ENCODE measurements at places on chromosomes 4 and X. TPM values are rescaled to one million over a fixed set of nuclear protein-coding genes. Genes with fewer than 3 reads are reported as not detected.
A peak's percentile ranks its signal among the peaks of the same experiment; 100 is the strongest.

GRCh38 chr4:165905405-165906027, 32.5 kb downstream of the TLL1 start:
- no peak overlapping the region for H3K4me3 ChIP-seq
- no peaks in the 10 kb centered on the region for H3K4me1 ChIP-seq

GRCh38 chr4:41204400-41204978, 9.9 kb downstream of the APBB2 start:
- no peak overlapping the region for H3K27ac ChIP-seq
- H3K4me1 ChIP-seq, result peaks cover 2% of the 10 kb centered on the region
- no peaks in the 10 kb centered on the region for H3K36me3 ChIP-seq
- DNase-seq, result no peak
- H3K27me3 ChIP-seq, result peaks cover 45% of the 10 kb centered on the region

GRCh38 chr4:154686838-154687237, 57.0 kb upstream of the LRAT start:
- no peak overlapping the region for H3K4me3 ChIP-seq
- no peak overlapping the region for H3K27ac ChIP-seq
- H3K36me3 ChIP-seq, result no peaks in the 10 kb centered on the region
- peaks cover 22% of the 10 kb centered on the region for H3K27me3 ChIP-seq
- no peak for DNase-seq

- no peak for DNase-seq
- H3K27me3 ChIP-seq, result peaks cover 49% of the 10 kb centered on the region
- H3K4me1 ChIP-seq, result peaks cover 7% of the 10 kb centered on the region
- H3K27ac ChIP-seq, result no peak overlapping the region
Observed at GRCh38 chr4:154329268-154329868, 162.2 kb downstream of the DCHS2 start.

GRCh38 chrX:132171478-132171877, 43.7 kb upstream of the FRMD7 start:
- no peak for DNase-seq
- no peak overlapping the region for H3K27ac ChIP-seq
- peaks cover 4% of the 10 kb centered on the region for H3K27me3 ChIP-seq
- no peaks in the 10 kb centered on the region for H3K36me3 ChIP-seq

The DTHD1 gene
- 0.12 TPM for total RNA-seq

DNA sequence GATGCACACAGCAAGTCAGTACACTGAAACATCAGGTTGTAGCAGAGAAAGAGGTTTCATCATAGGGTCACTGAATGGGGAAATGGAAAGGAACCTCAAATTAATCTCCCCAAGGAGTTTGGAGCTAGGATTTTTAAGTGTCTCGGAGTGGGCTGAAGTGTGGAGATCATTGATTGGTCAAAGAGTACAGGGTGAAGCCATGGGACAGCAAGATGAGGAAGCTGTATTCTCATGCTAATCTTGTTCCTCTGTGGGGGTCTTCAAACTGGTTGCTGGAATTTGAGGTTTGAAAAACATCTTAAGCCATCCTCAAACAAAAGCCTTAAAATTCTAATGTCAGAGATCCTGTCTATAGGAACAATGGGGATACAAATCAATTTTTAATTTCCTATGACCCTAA, 78.8 kb upstream of the TEX13A start:
- H3K4me3 ChIP-seq, result no peak overlapping the region
- no peaks in the 10 kb centered on the region for H3K27me3 ChIP-seq
- DNase-seq, result no peak
- H3K36me3 ChIP-seq, result no peaks in the 10 kb centered on the region

DNA sequence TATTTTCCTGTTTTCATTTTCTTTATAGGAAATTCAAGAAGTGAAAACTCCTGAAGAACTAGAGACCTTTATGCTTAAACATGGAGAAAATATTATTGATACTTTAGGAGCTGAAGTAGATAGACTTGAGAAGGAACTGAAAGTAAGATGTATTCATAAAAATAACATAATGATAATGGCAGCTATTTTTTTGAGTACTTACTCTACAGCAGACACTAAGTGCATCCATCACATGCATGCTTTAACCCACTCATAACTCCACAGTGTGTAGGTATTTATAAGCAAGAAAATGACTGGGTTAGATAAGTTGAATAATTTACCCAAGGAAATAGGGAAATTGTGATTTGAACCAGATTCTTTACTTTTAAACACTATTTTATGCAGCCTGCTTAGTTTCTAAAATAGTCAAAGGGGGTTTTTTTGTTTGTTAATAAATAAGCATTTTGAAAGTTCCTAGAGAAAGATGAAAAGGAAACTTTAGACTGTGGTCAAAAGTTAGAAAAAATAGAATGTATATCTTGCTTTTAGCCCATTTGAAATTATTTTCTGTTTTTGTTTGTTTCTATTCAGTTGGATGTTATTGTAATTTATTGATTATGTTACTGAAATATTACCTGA, 74.2 kb downstream of the BEND4 start:
- peaks cover 9% of the 10 kb centered on the region for H3K36me3 ChIP-seq
- no peak for DNase-seq
- no peaks in the 10 kb centered on the region for H3K27me3 ChIP-seq

DNA sequence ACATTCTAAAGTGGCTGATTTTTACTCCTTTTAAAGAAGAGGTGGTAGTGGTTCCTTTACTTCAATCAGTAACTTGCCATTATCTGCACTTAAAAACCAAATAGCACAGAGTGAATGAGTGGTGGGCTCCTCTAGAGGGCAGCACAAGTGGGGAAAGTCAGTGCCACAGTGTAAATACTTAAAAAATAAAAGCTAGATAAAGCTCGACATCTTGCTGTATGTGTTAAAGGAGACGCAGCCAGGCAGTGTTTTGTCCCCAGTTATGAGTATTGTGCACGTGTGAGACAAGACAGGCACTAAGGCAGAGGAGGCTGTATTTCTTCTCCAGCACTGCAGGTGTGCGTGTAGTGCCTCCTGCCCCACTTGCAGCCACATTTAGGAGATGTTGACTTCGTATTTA, 24.6 kb downstream of the NAP1L5 start:
- peaks cover 8% of the 10 kb centered on the region for H3K36me3 ChIP-seq
- DNase-seq, result peak; percentile 8

DNA sequence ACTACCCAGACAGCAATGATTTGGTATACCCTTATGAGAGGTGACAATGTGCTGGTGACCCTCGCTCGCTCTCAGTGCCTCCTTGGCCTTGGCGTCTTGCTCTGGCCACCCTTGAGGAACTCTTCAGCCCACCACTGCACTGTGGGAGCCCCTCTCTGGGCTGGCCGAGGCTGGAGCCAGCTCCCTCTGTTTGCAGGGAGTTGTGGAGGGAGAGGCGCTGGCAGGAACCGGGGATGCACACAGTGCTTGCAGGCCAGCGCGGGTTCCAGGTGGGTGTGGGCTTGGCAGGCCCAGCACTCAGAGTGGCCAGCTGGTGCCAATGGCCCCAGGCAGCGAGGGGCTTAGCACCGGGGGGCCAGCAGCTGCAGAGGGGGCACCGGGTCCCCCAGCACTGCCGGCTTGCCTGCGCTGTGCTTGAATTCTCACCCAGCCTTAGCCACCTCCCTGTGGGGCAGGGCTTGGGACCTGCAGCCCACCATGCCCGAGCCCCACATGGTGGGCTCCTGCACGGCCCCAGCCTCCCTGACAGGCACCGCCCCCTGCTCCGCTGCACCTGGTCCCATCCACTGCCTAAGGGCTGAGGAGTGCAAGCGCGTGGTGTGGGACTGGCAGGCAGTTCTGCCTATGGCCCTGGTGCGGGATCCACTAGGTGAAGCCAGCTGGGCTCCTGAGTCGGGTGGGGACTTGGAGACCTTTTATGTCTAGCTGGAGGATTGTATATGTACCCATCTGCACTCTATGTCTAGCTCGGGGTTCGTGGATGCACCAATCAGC, 857.0 kb upstream of the IGFBP7 start:
- no peak overlapping the region for H3K4me3 ChIP-seq
- no peaks in the 10 kb centered on the region for H3K4me1 ChIP-seq
- no peaks in the 10 kb centered on the region for H3K27me3 ChIP-seq
- no peaks in the 10 kb centered on the region for H3K36me3 ChIP-seq
- no peak for DNase-seq

- DNase-seq, result no peak
- peaks cover 1% of the 10 kb centered on the region for H3K36me3 ChIP-seq
- no peak overlapping the region for H3K27ac ChIP-seq
- no peaks in the 10 kb centered on the region for H3K27me3 ChIP-seq
Observed at GRCh38 chrX:130111220-130112154, 1.2 kb upstream of the ELF4 start.

GRCh38 chr4:1265351-1265750, 16.4 kb upstream of the CTBP1 start:
- no peaks in the 10 kb centered on the region for H3K27me3 ChIP-seq
- no peak for DNase-seq
- H3K4me3 ChIP-seq, result no peak overlapping the region
- H3K36me3 ChIP-seq, result peaks cover 14% of the 10 kb centered on the region
- peaks cover 18% of the 10 kb centered on the region for H3K4me1 ChIP-seq

The CHRNA9 gene
- total RNA-seq, result 0.22 TPM

DNA sequence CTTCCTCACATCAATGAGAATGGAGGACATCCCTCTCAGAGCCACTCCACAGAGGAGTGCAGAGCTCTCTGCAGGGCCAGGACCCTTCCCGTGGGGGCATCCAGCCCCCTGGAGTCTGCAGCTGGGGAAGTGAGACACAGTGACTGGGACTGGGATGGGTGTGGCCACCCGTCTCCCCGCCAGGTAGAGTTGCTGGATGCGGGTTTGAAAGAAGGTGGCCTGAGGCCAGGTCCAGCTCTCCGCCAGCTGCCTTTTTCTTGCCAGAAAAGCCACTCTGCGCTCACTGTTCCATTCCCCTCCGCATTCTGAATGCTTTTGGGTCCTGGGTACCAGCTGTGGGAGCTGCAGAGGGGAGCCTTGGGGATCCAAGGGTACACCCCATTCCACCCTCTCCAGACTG, 82.6 kb downstream of the ABLIM2 start:
- H3K27me3 ChIP-seq, result peaks cover 4% of the 10 kb centered on the region
- H3K27ac ChIP-seq, result no peak overlapping the region
- H3K4me3 ChIP-seq, result no peak overlapping the region
- DNase-seq, result no peak
- H3K36me3 ChIP-seq, result no peaks in the 10 kb centered on the region

The GAGE13 gene
- total RNA-seq, result not detected

The MTNR1A gene
- total RNA-seq, result not detected

The CYBB gene
- 0.76 TPM for total RNA-seq

DNA sequence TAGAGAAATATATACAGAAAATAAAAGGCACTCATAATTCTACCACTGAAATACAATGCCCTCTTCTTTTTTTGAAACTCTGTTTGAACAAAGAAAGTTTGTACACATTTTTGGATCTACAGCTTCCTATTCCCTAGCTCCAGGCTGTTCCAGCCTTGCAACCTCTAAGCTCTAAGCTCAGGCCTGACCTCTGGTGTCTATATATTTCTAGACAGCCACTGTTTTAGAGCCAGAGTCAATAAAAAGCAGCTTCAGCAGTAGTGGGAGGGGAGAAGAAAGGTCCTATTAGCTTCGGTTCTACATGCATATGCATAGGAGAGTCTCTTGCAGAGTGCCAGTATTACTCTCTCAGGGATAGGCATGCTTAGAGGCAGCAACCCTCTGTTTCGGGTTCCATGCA, 39.7 kb downstream of the CLDN2 start:
- no peak overlapping the region for H3K4me3 ChIP-seq
- no peak overlapping the region for H3K27ac ChIP-seq
- no peaks in the 10 kb centered on the region for H3K4me1 ChIP-seq
- H3K27me3 ChIP-seq, result no peaks in the 10 kb centered on the region
- no peak for DNase-seq
- peaks cover 8% of the 10 kb centered on the region for H3K36me3 ChIP-seq

GRCh38 chrX:38402118-38402517, 49.7 kb downstream of the OTC start:
- H3K27me3 ChIP-seq, result peaks cover 5% of the 10 kb centered on the region
- no peaks in the 10 kb centered on the region for H3K4me1 ChIP-seq
- no peak overlapping the region for H3K4me3 ChIP-seq
- no peak for DNase-seq

DNA sequence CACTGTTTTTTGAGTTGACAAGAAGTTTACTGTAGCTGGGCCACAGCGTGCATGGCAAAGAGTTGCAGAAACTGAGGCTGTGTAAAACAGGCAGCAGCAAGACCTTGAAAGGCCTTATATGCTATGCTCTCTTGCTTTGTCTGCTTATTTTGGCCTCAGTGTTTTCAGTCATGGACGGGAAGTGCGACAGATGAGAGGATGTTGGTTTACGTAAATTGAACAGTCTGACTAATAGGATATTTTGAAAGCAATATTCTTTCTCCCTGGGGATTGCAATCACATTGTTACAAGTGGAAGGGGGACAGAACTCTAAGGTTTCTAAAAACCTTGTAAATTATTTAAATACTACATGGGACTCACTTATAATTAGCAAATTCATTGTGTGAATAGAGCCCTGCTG, 32.2 kb upstream of the MAGEA10 start:
- H3K27me3 ChIP-seq, result no peaks in the 10 kb centered on the region
- H3K36me3 ChIP-seq, result no peaks in the 10 kb centered on the region

The GLRA3 gene
- not detected for total RNA-seq

The SSX1 gene
- total RNA-seq, result not detected

- H3K4me1 ChIP-seq, result peaks cover 4% of the 10 kb centered on the region
- no peaks in the 10 kb centered on the region for H3K27me3 ChIP-seq
- no peak overlapping the region for H3K4me3 ChIP-seq
- H3K27ac ChIP-seq, result no peak overlapping the region
- H3K36me3 ChIP-seq, result peaks cover 2% of the 10 kb centered on the region
Observed at GRCh38 chrX:103550415-103551051, 31.2 kb upstream of the RAB40A start.

The MAB21L2 gene
- total RNA-seq, result not detected

GRCh38 chr4:147916351-147916750, 184.5 kb downstream of the ARHGAP10 start:
- DNase-seq, result no peak
- peaks cover 2% of the 10 kb centered on the region for H3K36me3 ChIP-seq
- H3K27me3 ChIP-seq, result no peaks in the 10 kb centered on the region
- H3K4me3 ChIP-seq, result no peak overlapping the region
- no peaks in the 10 kb centered on the region for H3K4me1 ChIP-seq
- no peak overlapping the region for H3K27ac ChIP-seq

DNA sequence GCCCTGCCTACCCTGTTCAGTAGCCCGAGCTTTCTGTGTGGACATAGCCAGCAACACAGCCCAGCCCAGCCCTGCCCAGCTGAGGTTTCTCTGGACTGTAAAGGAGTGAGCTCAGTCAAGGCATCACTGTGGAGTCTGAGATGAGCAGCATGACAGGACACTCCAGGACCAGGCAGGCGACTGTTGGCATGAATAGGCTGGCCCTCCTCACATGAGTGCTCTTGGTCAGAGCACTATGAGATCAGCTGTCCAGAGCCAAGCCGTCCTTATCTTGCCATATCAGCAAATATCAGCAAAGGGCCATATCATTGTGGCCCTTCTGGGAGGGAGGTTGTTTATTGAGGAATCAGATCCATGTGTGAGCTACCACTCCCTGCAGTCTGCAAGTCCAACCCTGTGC, 30.9 kb downstream of the REELD1 start:
- no peak overlapping the region for H3K4me3 ChIP-seq
- H3K27ac ChIP-seq, result no peak overlapping the region
- peaks cover 3% of the 10 kb centered on the region for H3K27me3 ChIP-seq
- H3K36me3 ChIP-seq, result peaks cover 2% of the 10 kb centered on the region
- H3K4me1 ChIP-seq, result peaks cover 32% of the 10 kb centered on the region

Data from activated naive CD8-positive, alpha-beta T cell treated with anti-CD3 and anti-CD28 coated beads for 36 hours (primary cell).